ENCODE measurements at places on chromosomes 16 and 17. TPM values are rescaled to one million over a fixed set of nuclear protein-coding genes. Genes with fewer than 3 reads are reported as not detected.

Gene PPM1E
- polyA plus RNA-seq, result not detected

GRCh38 chr16:75305364-75306098 lies 54.1 kb upstream of the BCAR1 start:
- H3K27ac ChIP-seq, result no peak overlapping the region
- H3K27me3 ChIP-seq, result no peaks in the 10 kb centered on the region
- DNase-seq, result peak; percentile 42
- H3K4me1 ChIP-seq, result peaks cover 18% of the 10 kb centered on the region

Gene TEX19
- not detected for polyA plus RNA-seq

DNA sequence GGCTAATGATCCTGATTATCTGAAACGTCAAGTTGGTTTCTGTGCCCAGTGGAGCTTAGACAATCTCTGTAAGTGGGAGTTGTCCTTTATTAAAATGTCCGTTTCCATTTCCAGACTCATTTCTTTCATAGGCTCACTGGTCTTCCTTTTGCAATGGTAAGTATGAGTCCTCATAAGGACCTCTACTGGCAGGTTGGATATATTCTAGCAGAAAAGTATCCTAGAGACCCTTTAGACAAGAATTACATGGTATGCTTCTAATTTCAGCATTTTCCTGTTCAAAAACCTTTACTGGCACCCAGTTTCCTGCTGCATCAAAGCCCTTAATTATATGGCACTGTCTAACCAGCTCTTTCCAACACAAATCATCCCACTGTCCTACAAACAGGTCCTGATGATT lies 28.1 kb upstream of the ARL2BP start:
- H3K27ac ChIP-seq, result no peak overlapping the region
- H3K4me1 ChIP-seq, result no peaks in the 10 kb centered on the region
- DNase-seq, result no peak
- H3K27me3 ChIP-seq, result no peaks in the 10 kb centered on the region
- H3K36me3 ChIP-seq, result peaks cover 63% of the 10 kb centered on the region

GRCh38 chr17:48175692-48176470 lies 68.3 kb downstream of the SNX11 start:
- H3K4me3 ChIP-seq, result no peak overlapping the region
- no peak overlapping the region for H3K27ac ChIP-seq
- H3K36me3 ChIP-seq, result peaks cover 45% of the 10 kb centered on the region
- H3K4me1 ChIP-seq, result peaks cover 18% of the 10 kb centered on the region
- no peaks in the 10 kb centered on the region for H3K27me3 ChIP-seq

DNA sequence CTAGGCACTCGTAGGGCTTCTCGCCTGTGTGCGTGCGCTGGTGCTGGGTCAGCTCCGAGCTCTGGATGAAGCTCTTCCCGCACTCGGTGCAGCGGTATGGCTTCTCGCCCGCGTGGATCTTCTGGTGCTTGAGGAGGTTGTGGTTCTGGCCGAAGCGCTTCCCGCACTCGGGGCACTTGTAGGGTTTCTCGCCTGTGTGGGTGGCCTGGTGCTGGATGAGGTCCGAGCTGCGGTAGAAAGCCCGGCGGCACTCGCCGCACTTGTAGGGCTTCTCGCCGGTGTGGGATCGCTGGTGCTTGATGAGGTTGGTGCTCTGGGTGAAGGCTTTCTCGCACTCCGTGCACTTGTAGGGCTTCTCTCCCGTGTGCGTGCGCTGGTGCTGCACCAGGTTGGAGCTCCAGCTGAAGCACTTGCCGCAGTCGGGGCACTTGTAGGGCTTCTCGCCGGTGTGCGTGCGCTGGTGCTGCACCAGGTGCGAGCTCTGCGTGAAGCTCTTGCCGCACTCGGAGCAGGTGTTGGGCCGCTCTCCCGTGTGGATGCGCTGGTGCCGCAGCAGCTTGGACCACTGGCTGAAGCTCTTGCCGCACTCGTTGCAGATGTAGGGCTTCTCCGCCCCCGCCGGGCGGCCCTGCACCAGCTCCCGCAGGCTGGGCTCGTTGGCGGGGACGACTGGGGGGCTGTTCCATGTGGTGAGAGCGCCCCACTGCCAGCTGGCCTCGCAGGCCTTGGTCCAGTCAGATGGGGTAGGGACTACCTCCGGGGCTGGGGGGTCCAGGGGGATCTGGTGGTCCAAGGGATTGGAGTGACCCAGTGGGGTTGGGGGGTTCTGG lies 3.5 kb downstream of the ZNF629 start:
- H3K4me1 ChIP-seq, result peaks cover 10% of the 10 kb centered on the region
- no peak for DNase-seq
- H3K27ac ChIP-seq, result no peak overlapping the region
- peaks cover 5% of the 10 kb centered on the region for H3K27me3 ChIP-seq
- H3K36me3 ChIP-seq, result no peaks in the 10 kb centered on the region
- H3K4me3 ChIP-seq, result no peak overlapping the region

DNA sequence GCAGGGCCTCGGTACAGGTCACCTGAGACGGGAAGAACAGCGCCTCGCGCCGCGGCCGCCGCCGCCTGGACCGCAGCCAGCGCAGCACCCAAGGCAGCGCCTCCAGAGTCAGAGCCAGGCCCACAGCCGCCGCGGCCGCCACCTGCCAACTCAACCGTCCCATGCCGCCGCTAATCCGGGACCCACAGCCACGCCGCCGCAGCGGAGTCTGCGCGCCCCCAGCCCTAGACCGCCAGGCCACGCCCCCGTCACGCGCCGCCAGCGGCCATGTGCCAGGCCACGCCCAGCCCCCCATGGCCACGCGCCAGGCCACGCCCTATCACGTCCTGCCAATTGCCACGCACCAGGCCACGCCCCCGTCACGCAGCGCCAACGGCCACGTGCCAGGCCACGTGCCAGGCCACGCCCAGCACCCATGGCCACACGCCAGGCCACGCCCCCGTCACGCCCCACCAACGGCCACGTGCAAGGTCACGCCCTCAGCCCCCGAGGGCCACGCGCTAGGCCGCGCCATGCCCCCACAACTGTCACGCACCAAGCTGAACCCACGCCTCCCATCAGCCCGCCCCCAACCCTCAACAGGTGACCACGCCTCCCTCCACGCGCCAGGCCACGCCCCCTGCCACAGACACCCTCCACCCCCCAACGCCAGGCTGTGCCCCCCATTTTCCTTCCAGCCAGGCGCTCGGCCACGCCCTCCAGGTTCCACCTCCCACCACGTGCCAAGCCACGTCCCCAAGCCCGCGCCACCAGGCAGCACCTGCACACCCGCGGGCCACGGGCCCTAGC lies at the start of gene PLD6:
PLD6 (minus strand) TSS at position 210 of the 789 bp plus-strand sequence; CDS start at position 163, 47 bp downstream.
- H3K27me3 ChIP-seq, result no peaks in the 10 kb centered on the region
- peak; percentile 94 for DNase-seq
- peaks cover 13% of the 10 kb centered on the region for H3K36me3 ChIP-seq
- H3K4me1 ChIP-seq, result peaks cover 28% of the 10 kb centered on the region

- H3K4me1 ChIP-seq, result no peaks in the 10 kb centered on the region
- H3K27me3 ChIP-seq, result peaks cover 5% of the 10 kb centered on the region
- no peaks in the 10 kb centered on the region for H3K36me3 ChIP-seq
- H3K4me3 ChIP-seq, result no peak overlapping the region
- DNase-seq, result no peak
Measured at GRCh38 chr16:22663389-22664064, 150.4 kb upstream of the HS3ST2 start.

Measured in CD4-positive, alpha-beta memory T cell (primary cell).